ENCODE measurements at places on chromosomes 7 and 10. TPM values are rescaled to one million over a fixed set of nuclear protein-coding genes. Genes with fewer than 3 reads are reported as not detected.

SOSTDC1 gene
- 0.55 TPM for total RNA-seq

KAZALD1 gene
- total RNA-seq: 0.84 TPM

GRCh38 chr10:87976101-87976743 is 112.8 kb downstream of the PTEN start:
- H3K27me3 ChIP-seq: no peaks in the 10 kb centered on the region
- no peak overlapping the region for H3K27ac ChIP-seq
- H3K4me1 ChIP-seq: peaks cover 13% of the 10 kb centered on the region

PIP gene
- not detected for total RNA-seq

RTKN2 gene
- 22.1 TPM for total RNA-seq

DNA sequence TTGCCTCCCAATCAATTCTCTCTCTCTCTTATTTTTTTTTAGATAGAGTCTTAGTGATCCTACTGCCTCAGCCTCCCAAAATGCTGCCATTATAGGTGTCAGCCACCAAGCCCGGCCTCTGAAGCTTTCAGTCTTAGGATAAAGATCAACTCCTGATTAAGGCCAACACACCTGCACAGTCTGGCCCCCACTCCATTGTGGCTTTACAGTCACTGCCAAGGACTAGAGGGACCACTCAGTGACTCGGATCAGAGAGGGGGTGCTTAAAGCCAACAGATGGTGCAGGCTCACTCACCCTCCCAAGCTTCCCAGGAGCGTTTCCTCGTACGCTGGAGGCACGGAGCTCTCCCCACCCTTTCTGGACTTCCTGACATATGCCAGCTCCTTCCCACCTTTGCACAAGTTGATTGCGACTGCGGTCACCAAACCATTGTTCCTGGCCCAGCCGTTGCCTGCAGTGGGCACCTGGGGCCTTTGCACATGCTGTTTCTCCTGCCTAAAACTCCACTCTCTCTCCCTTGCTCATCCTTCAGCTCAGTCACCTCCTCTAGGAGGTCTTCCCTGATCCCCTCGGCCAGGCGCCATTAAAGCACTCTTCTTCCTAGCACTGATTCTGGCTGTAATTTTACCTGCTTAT is 1.7 kb upstream of the CDH23 start:
- peaks cover 11% of the 10 kb centered on the region for H3K4me1 ChIP-seq
- H3K27me3 ChIP-seq: peaks cover 35% of the 10 kb centered on the region
- H3K36me3 ChIP-seq: no peaks in the 10 kb centered on the region
- DNase-seq: no peak

WNT2 gene
- not detected for total RNA-seq

- no peaks in the 10 kb centered on the region for H3K27me3 ChIP-seq
- no peaks in the 10 kb centered on the region for H3K36me3 ChIP-seq
- no peaks in the 10 kb centered on the region for H3K4me1 ChIP-seq
- no peak overlapping the region for H3K4me3 ChIP-seq
- no peak overlapping the region for H3K27ac ChIP-seq
- DNase-seq: peak; percentile 55
Observed at GRCh38 chr10:22103701-22104470, 100.4 kb upstream of the DNAJC1 start.

PON3 gene
- total RNA-seq: not detected

TMEM176A gene
- 0.90 TPM for total RNA-seq

GRCh38 chr7:104627516-104627915 is 299.1 kb downstream of the LHFPL3 start:
- H3K36me3 ChIP-seq: no peaks in the 10 kb centered on the region
- no peak overlapping the region for H3K27ac ChIP-seq
- DNase-seq: peak; percentile 58
- no peaks in the 10 kb centered on the region for H3K4me1 ChIP-seq
- no peak overlapping the region for H3K4me3 ChIP-seq
- no peaks in the 10 kb centered on the region for H3K27me3 ChIP-seq

LRIT1 gene
- total RNA-seq: not detected

DNA sequence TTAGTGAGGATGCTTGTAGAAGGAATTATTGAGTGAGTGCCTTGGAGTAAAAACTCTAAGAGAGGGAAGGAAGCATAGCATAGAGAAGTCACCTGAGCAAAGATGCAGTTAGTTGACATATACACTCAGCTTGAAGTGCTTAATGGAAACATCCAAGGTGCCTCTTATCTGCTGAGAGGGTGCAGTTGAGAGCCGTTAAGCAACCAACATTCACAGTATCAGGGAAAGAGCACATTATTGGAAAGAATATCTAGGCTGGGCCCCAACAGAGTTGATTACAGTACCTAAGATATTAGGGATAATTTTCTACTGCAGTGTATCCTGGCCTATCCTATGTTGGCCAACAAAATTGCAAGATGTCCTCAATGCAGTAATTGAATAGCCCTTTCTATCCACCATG is 302.0 kb downstream of the ETV1 start:
- no peak for DNase-seq
- H3K4me1 ChIP-seq: no peaks in the 10 kb centered on the region
- no peaks in the 10 kb centered on the region for H3K27me3 ChIP-seq

DNA sequence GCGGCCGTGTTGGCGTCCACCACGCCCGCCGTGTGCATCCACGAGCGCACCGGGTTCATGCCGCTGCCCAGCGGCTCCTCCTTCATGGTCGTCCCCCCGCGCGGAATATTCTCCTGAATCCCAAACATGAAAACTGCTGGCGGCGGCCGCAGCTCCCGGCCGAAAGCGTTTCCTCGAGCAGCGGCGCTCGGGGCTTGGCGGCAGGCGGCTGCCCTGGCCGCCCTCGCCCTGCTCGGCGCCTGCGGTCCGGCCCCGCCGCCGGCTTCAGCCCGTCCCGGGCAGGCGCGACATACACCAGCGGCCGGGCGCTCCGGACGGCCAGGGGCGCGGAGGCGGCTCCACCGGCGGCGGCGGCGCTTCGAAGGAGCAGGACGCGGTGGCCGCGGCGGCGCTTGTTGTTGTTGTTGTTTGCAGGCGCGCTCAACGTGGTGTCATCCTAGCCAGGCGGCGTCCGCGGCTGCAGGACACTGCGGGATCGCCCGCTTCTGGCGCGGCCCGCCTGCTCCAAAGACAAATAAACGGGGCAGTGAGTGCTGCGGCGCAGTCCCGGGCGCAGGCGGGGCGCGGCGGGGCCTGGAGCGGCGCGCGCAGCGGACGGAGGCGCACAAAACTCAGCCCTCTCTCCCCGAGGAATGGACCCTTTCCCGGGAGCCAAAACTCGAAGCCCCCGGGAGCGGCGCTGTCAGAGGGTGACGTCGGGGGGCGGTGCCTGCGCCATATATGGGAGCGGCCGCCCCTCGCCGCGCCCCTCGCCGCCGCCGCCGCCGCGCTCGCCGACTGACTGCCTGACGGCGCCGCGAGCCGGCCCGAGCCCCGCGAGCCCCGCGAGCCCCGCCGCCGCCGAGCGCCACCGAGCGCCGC is at the start of gene EBF3:
Gene EBF3 (minus strand): TSS at position 634 of the 861 bp plus-strand sequence. CDS start 506 bp downstream, at position 128.
- peaks cover 98% of the 10 kb centered on the region for H3K27me3 ChIP-seq
- no peak within 1 kb of the TSS for H3K27ac ChIP-seq
- H3K4me1 ChIP-seq: peaks cover 16% of the 10 kb centered on the region
- H3K36me3 ChIP-seq: no peaks in the 10 kb centered on the region
- DNase-seq: peak; percentile 91
- peak within 1 kb of the TSS; percentile 35 for H3K4me3 ChIP-seq

- no peaks in the 10 kb centered on the region for H3K36me3 ChIP-seq
- H3K27ac ChIP-seq: no peak overlapping the region
- peaks cover 3% of the 10 kb centered on the region for H3K4me1 ChIP-seq
Observed at GRCh38 chr7:39271402-39271801, 293.7 kb downstream of the POU6F2 start.

GRCh38 chr10:26488344-26488743 is 50.2 kb downstream of the APBB1IP start:
- no peaks in the 10 kb centered on the region for H3K27me3 ChIP-seq
- H3K4me3 ChIP-seq: no peak overlapping the region
- no peaks in the 10 kb centered on the region for H3K36me3 ChIP-seq
- DNase-seq: no peak

EFCAB10 gene
- total RNA-seq: 3.1 TPM

DNA sequence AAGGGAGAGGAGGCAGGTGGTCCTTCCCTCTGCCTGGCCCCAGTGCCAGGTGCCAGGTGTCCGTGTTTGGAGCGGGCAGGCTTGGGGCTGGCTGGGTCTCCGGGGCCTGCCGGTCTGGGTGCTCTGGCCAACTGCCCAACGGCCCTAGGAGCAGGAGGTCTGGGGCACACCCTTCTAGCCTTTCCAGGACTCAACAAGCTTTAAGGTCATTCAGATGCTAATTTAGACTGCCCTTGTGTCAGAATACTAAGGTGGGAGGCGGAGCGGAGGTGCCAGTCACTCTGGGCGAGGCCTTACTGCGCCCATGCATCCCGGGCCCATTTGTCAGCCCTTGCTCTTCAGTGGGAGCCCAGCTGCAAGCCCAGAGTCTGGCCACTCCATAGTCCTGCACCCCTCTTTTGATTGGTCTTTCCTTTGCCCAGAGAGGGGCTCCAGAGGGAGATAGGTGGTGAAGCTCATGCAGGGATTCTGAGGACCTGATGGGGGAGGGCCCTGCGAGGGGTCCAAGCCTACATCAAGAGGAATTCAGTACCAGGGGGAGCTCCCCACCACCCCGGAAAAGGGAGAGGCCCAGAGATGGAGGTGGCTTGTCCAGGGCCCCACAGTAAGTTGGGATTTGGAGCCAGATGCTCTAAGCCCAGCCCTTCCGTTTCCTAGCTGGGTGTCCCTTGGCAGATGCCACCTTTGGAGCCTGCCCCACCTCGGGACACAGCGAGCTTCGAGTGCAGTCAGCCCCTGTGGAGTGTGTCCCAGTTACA is 1.3 kb downstream of the PGAM2 start:
- peaks cover 9% of the 10 kb centered on the region for H3K4me1 ChIP-seq
- H3K4me3 ChIP-seq: peak overlapping the region; percentile 16
- H3K27ac ChIP-seq: no peak overlapping the region
- peaks cover 8% of the 10 kb centered on the region for H3K36me3 ChIP-seq

SP8 gene
- total RNA-seq: 10.6 TPM

ZNF365 gene
- total RNA-seq: 0.42 TPM

DNA sequence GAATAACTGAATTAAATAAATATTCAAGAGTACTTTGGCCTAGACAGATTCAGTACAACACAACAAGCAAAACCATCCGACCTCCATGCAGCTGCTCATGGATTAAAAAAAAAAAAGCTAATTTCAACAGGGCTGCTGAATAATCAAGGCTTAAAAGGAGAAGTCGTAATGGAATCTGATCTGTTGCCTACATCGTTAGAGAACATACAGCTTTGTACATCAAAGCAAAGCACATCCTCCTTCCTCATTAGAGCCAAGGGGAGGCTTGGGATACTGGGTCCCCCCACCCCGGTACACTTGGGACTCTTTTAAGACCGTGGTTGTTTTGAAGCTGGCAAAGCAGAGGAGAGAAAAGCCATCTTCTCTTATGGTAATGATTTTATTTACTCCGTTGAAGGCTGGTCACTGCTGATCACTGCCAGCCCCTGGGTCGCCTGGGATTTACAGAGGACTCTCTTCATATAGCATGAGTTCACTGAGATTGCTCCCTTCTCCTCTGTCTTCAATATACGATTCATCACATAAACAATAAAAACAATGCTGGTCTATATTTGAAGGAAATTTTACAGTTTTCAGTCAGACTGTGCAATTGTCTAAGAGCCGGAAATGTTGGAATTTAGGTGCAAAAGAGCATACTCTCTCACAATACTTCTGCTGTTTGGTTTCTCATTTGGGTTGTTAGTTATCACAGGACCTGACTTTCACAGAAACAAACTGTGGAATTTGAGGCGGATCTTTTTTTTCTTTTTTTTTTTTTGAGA is 148.8 kb downstream of the FAM107B start:
- H3K4me3 ChIP-seq: no peak overlapping the region
- H3K36me3 ChIP-seq: no peaks in the 10 kb centered on the region
- H3K4me1 ChIP-seq: no peaks in the 10 kb centered on the region
- H3K27me3 ChIP-seq: no peaks in the 10 kb centered on the region
- H3K27ac ChIP-seq: no peak overlapping the region

DNA sequence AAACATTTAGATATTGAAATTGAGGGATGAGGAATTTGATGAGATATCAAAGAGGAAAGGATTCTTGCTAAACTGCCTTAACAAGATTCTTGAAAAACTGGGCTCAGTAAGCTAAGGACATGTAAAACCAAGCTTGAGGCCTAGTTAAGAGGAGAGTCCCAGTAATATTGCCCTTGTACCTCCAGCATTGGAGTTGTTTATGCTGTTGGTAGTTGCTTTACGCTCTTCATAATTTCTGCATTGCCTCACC is 156.1 kb upstream of the TRIM24 start:
- no peak for DNase-seq
- H3K27ac ChIP-seq: no peak overlapping the region
- H3K4me1 ChIP-seq: no peaks in the 10 kb centered on the region
- H3K27me3 ChIP-seq: no peaks in the 10 kb centered on the region
- H3K36me3 ChIP-seq: no peaks in the 10 kb centered on the region

DNA sequence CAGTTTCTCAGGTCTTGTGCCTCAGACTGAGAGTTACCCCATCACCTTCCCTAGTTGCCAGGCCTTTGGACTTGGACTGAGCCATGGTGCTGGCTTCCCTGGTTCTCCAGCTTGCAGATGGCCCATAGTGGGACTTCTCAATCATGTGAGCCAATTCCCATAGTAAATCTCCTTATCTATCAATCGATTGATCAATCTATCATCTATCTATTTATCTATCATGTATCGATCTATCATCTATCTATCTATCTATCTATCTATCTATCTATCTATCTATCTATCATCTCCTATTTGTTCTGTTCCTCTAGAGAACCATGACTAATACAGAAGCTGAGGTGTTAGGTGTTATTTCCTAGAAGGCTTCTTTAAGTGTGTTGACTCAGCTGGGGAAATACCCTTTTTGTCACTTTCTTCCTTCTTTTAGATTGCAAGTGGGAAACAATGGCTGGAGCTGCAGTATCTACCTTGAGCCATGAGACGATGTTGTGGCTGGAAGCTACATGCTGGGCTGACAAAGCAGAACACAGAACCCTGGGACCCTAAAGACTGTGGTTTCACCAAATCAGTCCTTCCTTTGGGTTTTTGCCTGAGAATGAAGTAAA is 234.7 kb upstream of the GLI3 start:
- no peaks in the 10 kb centered on the region for H3K36me3 ChIP-seq
- no peak overlapping the region for H3K27ac ChIP-seq
- H3K4me3 ChIP-seq: no peak overlapping the region
- no peak for DNase-seq

BICC1 gene
- total RNA-seq: 1.0 TPM

MOSPD3 gene
- 19.3 TPM for total RNA-seq

PRSS2 gene
- not detected for total RNA-seq

DNA sequence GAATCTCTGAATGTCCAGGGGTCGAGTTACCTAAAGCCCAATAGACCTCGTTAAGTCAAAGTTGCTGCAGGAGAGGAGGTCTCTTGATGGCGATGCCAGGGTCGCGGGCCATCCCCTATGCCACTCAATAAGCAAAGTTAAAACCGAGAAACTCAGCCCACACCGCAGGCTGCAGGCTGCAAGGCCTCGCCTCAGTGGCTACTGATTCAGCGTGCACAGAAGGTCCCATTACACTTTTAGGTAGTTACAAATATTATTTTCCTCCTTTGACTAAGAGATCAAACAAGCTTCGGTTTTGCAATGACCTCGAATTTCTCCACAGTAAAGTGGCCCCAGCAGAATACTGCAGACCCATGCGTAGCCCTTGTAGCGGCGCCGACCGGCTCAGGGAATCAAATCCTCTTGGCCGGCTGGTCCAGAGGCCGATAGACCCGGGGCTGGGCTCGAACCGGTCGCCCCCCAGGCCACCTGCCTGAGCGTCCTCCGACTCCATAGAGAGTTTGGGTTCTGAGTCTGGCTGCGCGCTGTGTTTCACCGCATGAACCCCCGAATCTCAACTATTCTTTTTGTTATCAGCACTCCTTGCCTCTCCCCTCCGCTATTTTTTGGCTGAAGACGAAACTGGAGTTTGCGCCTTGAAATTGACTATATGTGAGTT is 2.3 kb downstream of the C1QL3 start:
- H3K4me3 ChIP-seq: peak overlapping the region; percentile 65
- no peak overlapping the region for H3K27ac ChIP-seq
- peaks cover 41% of the 10 kb centered on the region for H3K27me3 ChIP-seq
- H3K36me3 ChIP-seq: no peaks in the 10 kb centered on the region
- H3K4me1 ChIP-seq: peaks cover 14% of the 10 kb centered on the region
